ENCODE measurements at places on chromosomes 16 and 17.
A peak's percentile ranks its signal among the peaks of the same experiment; 100 is the strongest.

GRCh38 chr16:69195369-69196029, 8.5 kb downstream of the SNTB2 start:
- DNase-seq, result no peak

DNA sequence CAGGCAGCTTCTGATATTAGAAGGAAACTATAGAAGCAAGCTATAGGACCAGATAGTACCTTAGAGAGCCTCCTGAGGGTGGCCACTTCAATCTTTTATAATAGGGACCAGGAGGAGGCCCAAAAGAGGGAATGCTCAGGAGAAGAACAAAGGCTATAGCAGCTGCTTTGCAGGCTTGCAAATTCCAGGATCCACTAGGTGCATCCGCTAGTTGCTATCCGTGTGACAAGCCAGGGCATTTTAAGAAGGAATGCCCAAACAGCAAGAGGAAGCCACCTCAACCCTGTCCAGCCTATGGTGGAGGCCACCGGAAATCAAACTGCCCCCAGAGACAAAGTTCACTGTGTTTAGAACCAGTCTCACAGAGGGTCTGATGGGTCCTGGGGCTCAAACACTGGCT, 192.6 kb upstream of the KIF2B start:
- no peak for DNase-seq

DNA sequence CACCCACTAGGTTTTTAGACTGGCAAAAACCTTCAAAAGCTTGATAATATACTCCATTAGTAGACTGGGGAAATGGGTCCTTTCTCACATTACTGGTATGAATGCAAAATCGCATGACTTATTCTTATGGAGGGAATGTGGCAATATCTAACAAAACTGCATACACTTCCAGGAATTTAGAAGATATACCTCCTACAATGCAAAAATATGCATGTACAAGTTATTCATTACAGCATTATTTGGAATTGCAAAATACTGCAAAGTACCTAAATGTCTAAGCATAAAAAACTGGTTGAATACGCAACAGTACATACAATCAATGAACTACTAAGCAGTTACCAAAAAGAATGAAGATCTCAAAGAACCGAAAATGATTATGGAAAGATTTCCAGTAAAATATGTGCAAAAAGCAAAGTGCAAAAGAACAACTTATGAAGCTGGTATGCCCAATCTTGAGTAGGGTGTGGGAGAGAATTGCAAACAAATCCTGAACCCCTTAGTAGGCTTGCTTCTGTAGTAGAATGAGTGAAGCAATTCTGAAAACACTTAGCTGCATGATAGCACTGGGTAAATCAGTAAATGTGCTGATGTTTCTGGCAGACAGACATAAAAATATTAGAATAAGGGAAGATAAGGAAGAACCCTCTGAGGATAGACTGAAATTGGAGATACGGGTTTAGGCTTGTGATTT, 180.1 kb downstream of the PARN start:
- no peak for DNase-seq

DNA sequence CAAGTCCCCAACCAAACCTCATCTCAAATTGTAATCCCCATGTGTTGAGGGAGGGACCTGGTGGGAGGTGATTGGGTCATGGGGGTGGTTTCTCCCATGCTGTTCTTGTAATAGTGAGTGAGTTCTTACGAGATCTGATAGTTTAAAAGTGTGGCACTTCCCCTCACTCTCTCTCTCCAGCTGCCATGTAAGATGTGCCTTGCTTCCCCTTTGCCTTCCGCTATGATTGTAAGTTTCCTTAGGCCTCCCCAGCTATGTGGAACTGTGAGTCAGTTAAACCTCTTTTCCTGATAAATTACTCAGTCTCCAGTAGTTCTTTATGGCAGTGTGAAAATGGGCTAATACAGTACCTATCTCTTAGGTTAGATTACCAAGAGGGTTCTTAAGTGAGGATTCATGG, 5.8 kb downstream of the PMFBP1 start:
- no peak for DNase-seq

- no peak for DNase-seq
Observed at GRCh38 chr17:74874615-74875037, 1.8 kb upstream of the FDXR start.

GRCh38 chr17:76414334-76415295, 30.2 kb downstream of the SPHK1 start:
- peak; percentile 29 for DNase-seq

GRCh38 chr16:21950782-21951521, 2.2 kb upstream of the UQCRC2 start:
- no peak for DNase-seq

DNA sequence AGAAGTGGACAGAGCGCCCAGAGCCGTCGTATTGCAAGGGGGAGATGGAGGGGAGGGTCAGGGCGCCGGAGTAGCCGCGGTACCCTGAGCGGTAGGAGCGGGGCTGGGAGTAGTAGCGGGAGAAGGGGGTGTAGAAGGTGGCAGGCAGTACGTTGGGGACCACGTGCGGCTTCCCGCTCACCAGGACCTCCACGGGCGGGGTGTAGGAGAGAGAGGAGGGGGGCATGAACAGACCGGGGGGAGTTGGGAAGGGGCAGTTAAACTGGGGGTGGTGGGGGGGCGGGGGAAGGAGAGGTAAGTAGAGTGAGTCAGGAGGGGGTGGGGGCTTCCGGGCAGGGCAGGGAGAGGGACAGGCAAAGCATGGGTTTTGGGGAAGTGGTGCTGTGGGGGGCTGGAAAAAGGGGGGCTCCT, 16.8 kb downstream of the ST6GALNAC2 start:
- DNase-seq, result no peak

DNA sequence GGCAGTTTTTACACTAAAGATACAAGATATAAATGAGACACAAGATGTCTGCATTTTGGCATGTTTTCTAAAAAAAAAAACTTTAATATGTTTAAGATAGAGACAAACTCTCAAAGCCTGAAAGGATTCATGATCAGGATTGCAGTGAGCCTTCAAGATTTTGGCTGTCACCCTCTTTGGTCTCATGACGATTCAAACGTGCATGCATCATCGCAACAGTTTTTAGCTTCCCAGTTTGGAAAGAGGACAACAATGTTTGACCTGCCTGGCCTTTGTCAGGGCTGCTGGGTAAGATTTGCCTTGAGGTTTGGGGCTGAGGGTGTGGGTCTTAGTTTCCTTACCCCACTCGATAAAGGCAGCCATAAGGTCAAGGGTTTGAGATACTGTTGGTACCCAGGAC, 134.1 kb downstream of the RGS9 start:
- no peak for DNase-seq

GRCh38 chr16:19136549-19137196, 22.9 kb downstream of the ITPRIPL2 start:
- DNase-seq, result no peak

DNA sequence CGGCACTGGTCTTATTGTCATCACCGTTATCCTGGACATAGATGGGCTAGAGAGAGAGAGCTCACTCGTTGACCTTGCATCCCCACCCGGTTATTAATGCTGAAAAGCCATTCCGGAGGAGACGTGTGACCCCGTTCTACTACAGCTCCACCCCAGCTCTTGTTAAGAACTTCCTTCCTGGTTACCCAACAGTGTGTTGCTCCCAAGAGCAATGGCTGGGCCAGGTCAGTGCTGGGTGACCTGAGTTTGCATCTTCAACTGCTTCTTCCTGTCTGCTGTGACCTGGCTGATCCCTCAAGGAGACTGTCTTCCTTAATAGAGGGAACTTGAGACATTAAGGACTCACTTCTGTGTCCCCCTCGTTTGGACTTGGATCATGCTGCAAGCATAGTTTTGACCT, 96.1 kb upstream of the SDK2 start:
- no peak for DNase-seq

DNA sequence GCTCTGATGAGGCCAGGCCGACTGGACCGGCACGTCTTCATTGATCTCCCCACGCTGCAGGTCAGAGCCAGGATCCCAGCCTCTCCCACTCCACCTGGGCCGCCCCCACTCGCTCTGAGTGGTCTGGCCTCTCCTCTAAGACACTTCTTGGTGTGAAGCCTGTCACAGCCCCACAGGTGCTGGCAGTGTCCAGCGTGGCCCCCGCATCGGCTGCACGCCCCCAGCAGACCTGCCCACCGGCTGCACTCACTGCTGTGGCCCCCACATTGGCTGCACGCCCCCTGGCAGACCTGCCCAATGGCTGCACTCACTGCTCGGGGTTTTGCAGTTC, 15.8 kb upstream of the RPL13 start:
- no peak for DNase-seq

DNA sequence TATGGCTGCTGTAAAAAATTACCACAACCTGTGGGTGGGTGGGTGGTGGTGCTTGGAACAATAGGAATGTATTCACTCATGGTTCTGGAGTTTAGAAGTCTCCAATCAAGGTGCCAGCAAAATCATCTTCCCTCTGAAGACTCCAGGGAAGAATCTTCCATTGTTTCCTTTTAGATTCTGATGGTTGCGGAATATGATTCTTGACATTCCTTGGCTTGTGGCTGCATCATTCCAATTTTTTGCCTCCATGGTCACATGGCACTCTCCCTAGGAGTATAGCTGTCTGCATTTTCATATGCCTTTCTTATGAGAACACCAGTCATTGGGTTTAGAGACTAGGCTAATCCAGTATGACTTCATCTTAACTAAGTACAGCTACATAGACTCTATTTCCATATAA, 401.0 kb downstream of the HS3ST3B1 start:
- DNase-seq, result no peak

DNA sequence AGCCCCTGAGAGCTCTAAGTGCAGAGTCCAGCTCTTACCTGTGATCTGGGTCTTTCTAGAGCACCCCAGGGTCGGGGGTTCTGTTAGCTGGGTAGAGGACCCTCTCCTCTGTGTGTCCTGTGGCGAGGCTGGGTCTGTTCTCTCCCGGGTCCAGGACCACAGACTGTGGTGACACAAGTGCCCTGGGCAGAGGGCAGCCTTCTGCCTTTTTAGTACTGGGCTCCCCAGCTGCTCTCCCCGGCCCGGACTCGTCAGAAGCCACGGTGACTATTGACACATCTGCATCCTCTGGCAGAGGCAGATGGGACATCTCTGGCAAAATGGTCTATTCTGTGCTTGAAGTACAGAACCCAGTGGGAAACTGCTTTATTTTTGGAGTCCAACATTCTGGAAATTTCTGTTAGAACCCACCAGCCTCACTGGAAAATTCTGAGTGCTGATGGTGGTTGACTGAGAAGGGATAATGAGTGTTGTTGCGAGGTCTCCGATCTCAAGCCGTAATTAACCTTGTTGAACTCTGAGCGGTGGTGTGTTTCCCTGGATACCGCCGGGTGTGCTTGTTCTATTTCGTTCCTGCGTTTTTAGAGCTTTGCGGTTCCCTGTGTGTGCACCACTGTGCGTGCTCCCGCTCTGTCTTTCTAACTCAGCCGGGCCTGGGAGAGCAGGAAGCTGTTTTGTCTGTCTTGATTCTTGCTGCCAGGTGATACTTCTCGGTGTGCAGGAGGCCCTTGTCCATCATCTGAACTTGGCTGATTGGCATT, 26.0 kb upstream of the NUDT16L1 start:
- DNase-seq, result no peak

DNA sequence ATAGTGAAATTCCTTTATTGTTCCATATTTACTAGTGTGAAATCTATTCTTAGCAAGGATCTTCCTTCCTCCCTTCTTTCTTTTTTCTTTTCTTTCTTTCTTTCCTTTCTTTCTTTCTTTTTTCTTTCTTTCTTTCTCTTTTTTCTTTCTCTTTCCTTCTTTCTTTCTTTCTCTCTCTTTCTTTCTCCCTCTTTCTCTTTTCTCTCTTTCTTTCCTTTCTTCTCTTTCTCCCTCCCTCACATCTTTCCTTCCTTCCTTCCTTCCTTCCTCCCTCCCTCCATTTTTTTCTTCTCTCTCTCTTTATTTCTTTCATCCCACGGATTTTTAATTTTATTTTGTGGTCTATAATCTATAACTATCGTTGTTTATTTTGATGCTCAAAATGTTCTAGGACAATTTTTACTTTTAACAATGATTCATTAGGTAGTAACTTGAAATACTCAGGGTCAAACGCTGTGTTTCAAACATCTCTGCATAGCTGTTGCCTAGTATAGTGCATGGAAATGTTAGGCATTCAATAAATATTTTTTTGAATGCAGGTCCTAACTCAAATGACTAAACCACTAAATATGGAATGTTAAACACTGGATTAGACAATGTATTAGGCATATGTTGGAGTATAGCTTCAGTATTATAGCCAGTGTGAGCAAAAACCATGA, 178.3 kb downstream of the MAP2K6 start:
- DNase-seq, result no peak

- DNase-seq, result no peak
Observed at GRCh38 chr17:67095803-67096202, 51.4 kb downstream of the CACNG1 start.

DNA sequence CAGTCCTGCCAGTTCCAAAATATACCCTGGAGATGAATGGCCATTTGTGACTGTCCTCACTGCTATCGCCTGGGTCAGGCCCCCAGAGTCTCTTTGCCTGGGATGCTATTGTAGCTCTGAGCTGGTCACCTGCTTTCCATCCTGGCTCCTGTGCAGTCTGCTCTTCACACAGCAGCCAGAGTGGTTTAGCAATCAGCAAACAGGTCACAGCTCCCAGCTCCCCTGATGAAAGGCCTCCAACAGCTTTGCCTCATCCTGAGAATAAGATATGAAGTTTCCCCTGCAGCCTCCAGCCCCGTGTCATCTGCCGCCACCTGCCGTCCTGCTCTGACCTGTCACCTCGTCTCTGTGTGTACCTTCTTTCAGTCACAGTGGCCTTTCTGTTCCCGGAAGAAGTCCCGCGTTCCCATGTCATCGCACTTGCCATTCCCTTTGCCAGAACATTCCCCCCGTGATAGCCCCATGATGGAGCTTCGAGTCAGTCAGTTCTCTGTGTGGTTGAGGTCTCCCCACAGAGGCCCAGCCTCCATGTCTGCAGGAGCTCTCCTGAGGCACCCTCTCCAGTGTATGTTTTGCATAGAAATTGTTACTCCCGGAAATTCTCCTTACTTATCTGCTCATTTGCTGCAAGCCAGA, 281.5 kb downstream of the SNX29 start:
- DNase-seq, result peak; percentile 84

DNA sequence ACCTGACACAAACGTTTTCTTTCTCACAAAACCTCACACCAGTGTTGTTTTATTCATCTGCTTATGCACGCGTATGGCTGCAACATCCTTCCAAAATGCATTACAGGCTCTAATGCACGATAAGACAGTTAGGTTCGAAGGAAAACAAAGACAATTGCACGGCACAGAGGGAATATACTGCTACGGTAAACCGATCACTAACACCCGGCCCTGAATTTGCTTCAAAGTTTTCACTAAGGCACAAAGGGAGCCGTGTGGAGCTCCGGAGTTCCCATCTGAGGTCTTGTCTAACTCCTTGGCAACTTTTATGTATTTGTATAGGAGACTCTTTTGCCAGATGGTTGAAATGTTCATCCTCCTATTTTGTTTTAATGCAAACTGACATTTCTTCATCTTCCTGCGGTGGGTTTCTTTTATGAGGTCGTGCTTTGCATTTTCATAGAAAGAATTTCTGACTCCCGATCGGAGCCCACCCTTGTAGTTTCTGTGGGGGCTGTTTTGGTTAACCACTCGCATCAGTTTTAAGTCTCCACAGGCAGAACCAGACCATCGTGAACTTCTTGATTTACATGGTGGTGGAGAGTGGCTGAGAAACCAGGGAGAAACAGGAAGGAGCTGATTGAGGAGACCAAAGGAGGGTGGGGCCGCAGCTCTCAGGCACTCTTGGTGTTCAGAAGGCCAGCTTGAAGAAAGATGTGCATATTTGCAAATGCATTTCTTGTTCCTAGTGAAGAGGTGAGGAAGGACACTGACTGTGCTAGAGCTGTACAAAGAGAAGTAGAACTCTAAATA, 516.8 kb downstream of the MAF start:
- DNase-seq, result no peak

- no peak for DNase-seq
Observed at GRCh38 chr17:42803074-42803883, 4.6 kb downstream of the CNTD1 start.

- DNase-seq, result no peak
Observed at GRCh38 chr16:14071576-14072271, 605 bp downstream of the MRTFB start.
